ENCODE measurements at places on chromosomes 1 and 21.

GRCh38 chr1:98964198-98964597 lies 40.5 kb downstream of the PLPPR5 start:
- DNase-seq = no peak

GRCh38 chr21:42746593-42747275 lies 93.3 kb downstream of the PDE9A start:
- DNase-seq = no peak

GRCh38 chr1:28737307-28738132 lies 780 bp downstream of the YTHDF2 start:
- DNase-seq = peak; percentile 76

DNA sequence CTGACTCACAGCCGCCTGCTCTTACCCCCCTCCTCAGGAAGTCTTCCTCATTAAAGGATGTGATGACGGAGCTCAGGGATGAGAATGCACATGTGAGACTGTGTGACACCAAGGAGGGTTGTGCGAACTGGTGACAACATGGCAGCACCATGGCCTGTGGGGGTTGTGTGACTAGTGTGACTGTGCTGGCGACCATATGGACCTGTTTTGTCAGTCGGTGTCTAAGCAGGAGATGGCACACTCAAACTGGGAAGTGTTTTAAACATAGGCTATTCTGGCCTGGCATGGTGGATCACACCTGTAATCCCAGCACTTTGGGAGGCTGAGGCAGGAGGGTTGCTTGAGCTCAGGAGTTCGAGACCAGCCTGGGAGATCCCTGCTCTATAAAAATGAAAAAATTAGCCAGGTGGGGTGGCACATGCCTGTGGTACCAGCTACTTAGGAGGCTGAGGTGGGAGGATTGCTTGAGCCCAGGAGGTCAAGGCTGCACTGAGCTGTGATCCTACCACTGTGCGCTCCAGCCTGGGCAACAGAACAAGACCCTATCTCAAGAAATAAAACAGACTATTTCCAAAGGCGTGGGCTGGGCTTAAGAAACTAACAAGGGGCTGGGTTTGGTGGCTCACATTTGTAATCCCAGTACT lies 7.4 kb downstream of the TRNP1 start:
- peak; percentile 92 for DNase-seq

GRCh38 chr1:11053758-11054137 lies 6.1 kb downstream of the SRM start:
- peak; percentile 32 for DNase-seq

GRCh38 chr1:63325279-63325985 lies 3.1 kb downstream of the FOXD3 start:
- DNase-seq = no peak

DNA sequence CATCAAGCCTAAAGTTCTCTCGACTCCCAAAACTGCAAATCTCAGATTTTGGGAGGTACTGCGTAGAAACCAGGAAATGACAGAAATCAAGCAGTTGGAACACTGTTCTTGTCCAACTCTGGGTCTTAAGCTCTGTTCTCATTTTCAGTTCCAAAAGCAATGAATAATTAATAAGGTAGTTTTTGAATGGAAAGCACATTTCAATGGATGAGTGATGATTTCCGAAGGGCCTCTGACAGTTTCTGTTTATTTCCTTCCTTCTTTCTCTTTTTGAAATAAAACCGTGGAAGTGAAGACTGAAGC lies 20.9 kb upstream of the TARBP1 start:
- no peak for DNase-seq

- no peak for DNase-seq
Measured at GRCh38 chr1:6212193-6212959, 6.5 kb downstream of the RNF207 start.

DNA sequence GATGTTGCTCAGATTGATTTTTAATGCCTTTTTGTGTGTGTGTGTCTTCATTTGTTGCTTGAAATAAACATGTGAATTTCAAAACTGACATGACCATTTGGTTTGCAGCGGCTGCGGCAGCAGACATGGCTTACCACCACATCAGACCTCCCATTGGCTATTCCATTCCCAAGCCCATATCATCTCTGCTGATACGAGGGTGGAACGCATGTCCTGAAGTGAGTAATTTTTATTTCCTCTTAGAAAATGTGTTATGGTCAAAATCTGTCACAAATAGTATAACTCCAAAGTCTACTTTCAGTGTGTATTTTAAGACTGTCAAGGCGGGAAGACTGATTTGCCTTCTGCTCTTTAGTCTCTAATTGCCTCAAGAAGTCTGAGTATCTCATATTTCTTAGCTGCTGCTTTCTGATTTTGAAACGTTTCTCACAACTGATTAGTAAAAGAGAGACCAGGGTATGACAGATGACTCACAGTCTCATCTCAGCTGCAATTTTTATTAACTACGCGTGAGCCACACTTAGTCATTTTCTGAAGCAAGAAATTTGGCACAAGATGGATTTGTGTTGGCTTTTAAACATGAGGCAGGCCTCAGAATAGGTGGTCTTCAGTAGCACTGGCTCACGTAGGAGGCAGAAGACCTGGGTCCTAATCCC lies 49.0 kb downstream of the LRRC53 start:
- no peak for DNase-seq

DNA sequence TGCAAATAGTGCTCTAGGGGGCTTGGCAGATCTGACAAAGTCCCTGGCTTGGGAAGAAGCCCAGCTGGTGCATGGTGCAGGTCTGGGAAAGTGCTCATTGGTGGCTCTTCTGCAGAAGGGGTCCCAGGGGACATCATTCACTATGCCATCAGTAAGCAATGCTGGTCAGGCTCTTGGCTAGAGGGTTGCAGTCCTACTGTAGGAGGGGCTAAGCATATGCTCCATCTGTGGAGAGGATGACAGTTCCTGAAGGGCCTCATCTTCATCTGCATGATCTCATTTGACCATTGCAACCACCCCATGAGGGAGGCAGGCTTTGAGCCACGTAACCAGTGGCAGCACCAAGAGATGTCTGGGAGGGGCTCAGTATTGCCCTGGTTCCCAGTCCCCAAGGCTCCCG lies 31.5 kb upstream of the VASH2 start:
- no peak for DNase-seq

DNA sequence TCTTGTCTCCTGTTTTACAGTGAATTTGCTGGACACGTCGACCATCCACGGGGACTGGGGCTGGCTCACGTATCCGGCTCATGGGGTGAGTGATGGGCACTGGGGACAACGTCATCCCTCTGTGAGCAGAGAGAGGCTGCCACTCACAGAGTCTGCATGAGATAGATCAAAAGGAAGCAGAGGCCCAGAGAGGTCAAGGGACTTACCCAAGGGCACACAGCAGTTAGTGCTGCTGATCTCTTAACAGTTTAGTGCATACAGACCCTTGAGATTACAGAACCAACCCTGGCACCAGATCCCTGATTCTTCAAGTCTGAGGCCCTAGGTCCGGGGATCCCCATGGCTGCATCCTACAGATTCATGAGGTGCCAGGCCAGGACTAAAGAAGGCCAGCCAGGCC lies 6.0 kb downstream of the EPHA8 start:
- no peak for DNase-seq

DNA sequence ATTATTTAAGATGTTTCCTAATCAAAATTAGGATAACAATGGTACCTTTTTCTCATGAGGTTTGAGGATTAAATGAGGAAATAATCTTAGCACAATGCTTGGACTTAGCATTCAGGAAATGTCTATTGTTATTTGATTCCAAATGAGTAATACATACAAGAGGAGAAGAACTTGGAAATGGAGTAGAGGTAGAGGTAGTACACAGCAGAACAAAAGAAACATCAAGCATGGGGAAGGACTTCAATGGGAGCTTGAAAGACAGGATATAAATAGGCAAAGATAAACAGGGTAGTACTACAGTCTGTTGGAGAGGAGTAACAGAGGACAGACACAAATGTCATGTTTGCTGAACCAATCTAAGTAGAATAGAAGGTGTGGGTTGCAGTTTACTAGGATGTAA lies 59.5 kb upstream of the RGS2 start:
- DNase-seq = peak; percentile 11

GRCh38 chr1:181508486-181509165 lies 25.3 kb downstream of the CACNA1E start:
- no peak for DNase-seq

DNA sequence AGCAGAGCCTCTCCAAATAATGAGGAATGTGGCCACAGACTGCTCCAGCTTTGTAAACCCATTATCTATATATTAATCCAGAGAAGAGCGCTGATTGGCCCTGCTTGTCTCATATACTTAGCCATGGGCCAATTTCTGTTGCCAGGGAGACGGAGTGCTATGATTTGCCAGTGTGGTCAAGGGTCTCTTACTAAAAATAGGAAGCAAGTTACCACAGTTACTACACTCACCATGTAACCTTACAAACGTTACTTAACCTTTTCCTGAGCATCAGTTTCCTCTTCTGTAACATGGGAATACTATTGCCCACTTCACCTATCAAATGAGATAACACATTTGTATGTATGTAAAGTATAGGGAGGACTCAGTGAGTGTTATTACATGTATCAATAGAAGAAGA lies 7.7 kb upstream of the S100A2 start:
- peak; percentile 23 for DNase-seq

GRCh38 chr1:213281640-213282301 lies 230.7 kb downstream of the RPS6KC1 start:
- DNase-seq = no peak

GRCh38 chr1:248618878-248619277 lies 16.0 kb downstream of the OR2T11 start:
- DNase-seq = peak; percentile 58

GRCh38 chr1:88191917-88192316 lies 492.2 kb upstream of the PKN2 start:
- DNase-seq = no peak

DNA sequence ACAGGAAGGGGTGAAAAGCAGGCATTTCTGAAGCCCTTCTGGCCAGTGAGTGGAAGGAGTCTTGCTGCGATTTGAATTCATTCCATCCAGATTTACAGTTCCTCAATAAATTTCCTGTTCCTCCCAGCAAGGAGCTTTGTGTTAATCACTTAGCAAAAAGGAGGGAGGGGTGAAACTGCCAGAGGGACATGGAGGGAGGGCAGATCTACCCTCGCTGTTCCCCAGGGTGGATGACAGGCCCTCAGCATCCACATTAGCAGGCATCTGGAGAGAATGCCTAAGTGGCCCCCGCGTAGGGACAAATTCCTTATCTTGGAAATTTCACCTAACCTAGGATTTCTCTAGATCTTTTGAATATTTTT lies 1.2 kb downstream of the ETV3 start:
- peak; percentile 37 for DNase-seq

- no peak for DNase-seq
Measured at GRCh38 chr1:208084220-208084619, 160.0 kb downstream of the PLXNA2 start.

DNA sequence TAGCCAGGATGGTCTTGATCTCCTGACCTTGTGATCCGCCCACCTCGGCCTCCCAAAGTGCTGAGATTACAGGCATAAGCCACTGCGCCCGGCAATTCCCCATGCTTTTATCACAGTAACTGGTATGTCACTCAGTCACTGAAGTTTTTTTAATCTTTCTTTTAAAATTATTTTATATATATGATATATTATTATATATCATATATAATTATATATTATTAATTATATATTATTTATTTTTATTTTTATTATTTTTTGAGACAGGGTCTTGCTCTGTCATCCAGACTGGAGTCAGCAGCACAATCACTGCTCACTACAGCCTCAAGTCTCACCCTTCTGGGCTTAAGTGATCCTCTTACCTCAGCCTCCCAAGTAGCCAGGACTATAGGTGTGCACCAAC lies 18.3 kb downstream of the RC3H1 start:
- DNase-seq = no peak

DNA sequence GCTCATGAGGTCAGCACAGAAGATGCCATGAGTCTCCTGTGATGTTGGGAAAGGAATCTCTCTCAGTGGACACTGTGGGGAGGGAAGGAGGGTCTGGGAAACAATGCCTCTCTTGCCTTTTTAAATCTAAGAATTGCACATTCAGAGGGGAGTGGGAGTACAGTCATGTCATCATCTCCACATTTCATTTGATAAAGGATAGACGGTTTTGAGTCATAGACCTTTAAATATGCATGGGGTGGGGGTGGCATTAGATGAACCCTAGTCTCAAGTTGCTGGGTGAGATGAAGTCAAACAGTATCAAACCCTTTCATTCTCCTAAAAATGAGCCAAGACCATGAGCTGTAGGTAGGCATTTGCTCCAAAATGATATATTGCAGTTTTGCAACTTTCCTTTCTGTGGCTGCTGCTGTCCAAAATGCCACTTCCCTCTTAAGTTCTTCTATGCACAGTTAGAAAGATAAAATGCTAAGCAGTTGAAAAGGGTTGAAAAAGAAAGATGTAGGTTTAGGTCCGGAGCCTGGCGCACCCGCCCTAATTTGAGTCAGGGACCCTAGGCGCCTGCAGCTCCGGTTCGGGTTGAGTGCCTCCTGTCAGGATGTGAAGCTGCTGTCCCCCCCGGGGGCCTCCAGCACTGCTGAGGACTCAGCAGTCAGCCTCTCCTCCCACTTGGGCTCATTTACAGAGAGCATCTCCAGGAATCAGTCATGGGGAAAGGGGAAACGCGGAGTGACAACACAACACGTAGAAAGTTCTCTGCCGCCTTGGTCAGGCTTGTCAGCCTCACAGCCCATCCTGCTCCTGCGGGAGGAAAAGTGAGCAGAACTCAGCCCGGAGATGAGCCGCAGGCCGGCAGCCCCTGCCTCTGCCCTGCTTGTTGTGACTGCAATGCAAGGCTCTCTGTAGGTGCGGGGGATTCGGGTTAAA lies 479.3 kb upstream of the RUNX1 start:
- no peak for DNase-seq

GRCh38 chr1:9312168-9312720 lies 19.6 kb downstream of the SPSB1 start:
- DNase-seq = no peak

- no peak for DNase-seq
Measured at GRCh38 chr1:66559517-66559916, 25.6 kb downstream of the SGIP1 start.

- DNase-seq = no peak
Measured at GRCh38 chr1:228824366-228824765, 89.1 kb downstream of the RHOU start.

DNA sequence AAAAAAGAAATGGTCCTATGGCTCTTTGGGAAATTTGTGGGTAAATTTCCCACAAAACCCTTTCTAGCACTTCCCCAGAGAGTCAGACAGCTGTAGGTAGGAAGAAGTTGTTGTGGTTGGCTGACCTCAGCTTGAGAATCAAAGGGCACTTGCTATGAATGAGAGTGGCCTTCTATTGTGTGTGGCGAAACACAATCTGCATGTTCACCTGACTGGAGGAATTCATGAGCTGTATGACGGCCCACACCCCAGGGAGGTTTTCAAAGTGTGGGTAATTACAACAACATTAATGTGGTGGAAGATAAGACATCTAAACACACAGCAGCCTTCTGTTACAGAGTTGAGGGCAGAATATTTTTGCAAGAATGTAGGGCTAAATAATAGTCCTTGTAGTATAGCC lies 38.8 kb downstream of the NGF start:
- no peak for DNase-seq

DNA sequence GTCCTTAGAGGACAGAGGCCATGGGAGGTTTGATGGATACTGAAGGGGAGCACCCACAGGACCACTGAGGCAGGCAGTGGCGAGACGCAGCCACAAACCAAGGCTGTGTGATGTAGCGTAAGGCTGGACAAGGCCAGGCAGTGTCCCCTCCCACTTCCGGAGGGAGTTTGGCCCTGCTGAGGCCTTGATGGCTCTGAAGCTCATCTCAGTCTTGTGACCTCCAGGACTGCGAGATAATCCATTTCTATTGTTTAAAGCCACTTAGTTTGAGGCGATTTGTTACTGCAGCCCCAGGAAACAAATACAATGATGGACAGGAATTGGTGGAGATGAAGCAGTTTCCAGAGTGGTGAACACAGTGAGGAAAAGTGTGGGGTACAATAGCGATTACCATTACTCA lies 15.3 kb downstream of the PIGP start:
- no peak for DNase-seq

GRCh38 chr1:64683419-64683818 lies 61.5 kb upstream of the RAVER2 start:
- no peak for DNase-seq
